ENCODE measurements at places on chromosomes 5 and 9. TPM values are rescaled to one million over a fixed set of nuclear protein-coding genes. Genes with fewer than 3 reads are reported as not detected.

NR2F1-AS1 gene
- 17.5 TPM for total RNA-seq

DNA sequence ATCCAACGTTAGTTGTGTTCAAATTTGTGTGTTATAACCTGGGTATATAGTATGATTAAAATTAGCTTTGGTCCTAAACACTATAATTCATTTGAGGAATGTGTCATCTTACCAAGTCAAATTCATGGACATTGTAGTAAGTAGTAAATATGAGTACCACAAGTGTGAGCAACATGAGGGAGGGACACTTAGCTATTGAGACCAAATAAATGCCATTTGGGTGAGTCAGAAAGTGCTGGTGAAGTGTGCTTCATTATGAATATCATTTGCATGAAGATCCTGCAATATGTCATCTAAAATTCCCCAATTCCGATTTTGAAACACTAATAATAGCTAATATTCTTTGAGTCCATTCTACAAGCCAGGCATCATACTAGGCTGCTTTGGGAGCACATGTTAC, 336.7 kb upstream of the KIF2A start:
- DNase-seq, result no peak

- no peak for DNase-seq
Observed at GRCh38 chr9:105855987-105856386, 161.6 kb downstream of the TMEM38B start.

DNA sequence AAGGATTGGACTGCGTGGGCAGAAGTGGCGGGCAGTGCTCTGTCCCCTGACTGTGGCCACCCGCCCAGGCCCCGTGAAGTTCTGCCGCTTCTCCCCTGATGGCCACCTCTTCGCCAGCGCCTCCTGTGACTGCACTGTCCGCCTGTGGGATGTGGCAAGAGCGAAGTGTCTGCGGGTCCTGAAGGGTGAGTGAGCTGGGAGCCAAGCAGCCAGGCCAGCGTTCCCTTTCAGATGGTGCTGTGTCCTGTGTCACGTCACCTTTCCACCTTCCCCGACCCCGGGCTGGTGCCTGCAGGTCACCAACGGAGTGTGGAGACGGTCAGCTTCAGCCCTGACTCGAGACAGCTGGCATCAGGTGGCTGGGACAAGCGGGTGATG, 2.3 kb downstream of the WDR38 start:
- no peak for DNase-seq

HTR4 gene
- total RNA-seq, result not detected

SMIM33 gene
- total RNA-seq, result under 0.01 TPM

IL5 gene
- not detected for total RNA-seq

DNA sequence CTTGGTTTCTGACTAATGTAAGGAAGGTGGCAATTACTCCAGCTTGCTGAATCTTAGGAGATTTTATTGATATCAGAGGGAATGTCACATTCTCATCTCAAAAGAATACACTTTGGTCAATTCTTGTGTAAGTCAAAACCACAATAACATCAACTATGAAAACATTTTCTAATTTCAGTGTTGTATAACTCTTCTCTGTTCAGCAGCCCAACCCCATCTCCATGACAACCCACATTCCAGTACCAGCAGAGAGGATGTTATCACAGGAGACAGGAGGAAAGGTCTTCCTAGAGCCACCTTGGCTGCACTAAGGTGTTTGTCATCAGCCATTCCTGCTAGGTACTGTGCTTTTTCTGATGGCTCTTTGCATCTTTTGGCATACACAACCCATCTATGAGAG, 529.1 kb upstream of the BRINP1 start:
- DNase-seq, result no peak

GRCh38 chr9:116795821-116796220, 108.7 kb downstream of the TRIM32 start:
- DNase-seq, result no peak

DNA sequence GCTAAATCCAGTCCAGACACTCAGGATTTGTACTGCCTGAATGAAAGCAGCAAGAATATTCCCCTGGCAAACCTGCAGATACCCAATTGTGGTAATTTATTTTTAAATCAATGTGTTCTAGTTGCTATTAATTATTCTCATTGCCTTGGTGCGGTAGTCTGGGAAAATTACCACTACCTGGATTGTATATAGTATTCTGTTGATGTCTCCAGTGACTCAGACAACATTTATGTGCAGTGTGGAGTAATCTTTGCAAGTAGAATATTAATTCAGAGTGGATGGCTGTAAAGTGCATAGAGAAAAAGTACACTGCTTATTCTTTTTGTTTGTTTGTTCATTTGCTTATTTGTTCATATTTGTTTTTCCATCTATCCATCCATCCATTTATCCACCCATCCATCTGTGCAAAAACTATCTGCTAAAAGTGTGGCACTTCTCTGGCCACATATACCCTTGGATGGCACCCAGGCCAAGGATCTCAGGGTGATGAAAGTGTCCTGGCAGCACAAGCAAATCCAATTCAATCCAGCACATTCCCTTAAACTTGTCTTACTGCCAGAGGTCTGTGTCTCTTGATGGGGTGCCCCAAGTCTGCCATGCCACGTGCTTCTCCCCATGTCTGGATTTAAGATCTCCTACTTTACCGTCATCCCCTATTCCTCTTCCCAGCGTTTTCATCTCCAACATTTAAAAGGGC, 41.3 kb downstream of the NTRK2 start:
- DNase-seq, result no peak

GRCh38 chr5:39801306-39801705, 376.5 kb upstream of the DAB2 start:
- no peak for DNase-seq

DNA sequence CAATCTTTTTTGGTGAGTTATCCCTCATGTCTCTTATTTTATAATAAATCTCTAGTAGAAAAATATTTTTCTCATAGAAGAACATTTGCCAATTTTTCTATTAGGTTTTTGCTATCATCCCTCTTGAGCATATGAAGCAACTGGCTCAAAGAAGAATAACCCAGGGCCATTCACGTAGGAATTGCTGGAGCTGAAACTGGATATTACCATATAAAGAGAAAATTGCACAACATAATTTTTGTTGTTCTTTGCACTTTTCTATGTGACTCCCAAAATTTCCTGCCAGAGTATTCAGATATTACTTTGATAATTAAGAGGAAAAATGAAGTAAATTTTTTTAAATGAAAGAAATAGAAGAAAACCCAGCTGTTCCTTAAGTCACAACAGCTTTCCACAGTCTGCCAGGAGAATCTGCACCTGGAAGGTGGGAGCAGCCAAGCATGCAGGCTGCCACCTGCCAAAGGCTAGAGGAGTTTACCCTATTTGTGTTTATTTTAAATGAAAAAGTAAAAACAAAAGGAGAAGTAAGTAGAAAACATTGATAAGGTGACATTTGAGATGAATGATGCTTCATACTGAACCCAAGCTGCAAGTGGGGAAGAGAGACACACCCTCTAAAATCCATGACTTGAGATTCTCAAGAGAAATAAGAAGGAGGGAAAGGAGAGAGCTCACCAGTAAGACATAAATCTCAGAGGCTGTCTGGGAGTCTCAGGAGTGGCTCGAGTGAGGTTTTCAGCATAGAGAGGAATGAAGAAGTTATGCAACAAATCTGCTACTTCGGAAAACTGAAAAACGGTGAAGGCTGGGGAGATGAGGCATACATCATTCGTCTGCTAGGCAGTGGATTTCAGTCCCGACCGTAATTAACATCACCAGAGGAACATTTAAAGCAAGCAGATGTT, 31.5 kb upstream of the FREM1 start:
- DNase-seq, result no peak

ADAMTSL1 gene
- total RNA-seq, result 4.7 TPM

GRCh38 chr9:99130069-99130468, 25.2 kb downstream of the TGFBR1 start:
- DNase-seq, result no peak

LRRC26 gene
- not detected for total RNA-seq

ANKRD18B gene
- 0.13 TPM for total RNA-seq

DNA sequence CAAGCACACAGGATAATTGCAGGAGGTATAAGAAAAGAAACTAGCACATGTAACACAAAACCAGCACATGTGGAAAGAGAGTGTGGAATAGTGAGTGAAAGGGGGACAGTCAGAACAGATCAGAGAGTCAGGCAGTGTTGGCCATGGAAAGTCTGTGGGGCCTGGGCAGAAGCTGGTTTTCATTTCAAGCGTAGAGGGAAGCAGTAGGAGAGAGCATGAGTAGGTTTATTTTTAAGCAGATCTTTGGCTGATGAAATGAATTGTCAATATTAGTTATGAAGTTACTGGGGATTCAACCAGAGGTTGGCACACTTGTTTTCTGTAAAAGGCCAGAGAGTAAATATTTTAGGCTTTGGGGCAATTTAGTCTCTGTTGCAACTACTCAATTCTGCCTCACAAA, 283.1 kb downstream of the SMARCA2 start:
- DNase-seq, result no peak

DNA sequence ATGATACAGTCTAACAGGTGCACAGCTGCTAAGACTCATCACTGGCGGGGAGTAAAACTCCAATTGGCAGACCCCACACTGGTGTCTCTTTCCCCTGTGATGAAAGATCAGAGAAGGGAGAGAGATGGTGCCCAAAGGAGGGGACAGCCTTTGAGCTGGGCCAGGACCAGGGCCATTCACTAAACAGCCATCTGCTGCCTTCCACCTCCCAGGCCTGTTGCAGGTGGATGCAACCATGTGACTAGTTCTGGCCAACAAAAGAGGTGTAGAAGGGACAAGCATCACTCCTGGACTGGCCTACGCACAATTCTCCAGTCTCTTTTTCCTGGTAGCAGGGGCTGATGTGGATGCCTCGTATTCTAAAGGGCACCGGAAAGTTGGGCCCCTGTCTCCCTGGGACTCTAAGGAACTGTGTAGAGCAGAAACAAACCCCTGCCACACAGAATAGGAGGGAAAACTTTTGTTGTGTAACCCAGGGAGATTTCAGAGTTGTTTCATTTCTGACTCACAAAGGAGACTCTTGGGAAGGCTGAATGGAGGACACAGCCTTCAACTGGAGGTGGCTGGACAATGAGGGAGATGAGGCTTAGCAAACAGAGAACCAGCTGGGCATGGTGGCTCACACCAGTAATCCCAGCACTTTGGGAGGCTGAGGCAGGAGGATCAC, 26.9 kb downstream of the TNIP1 start:
- DNase-seq, result no peak

GRCh38 chr5:2140501-2141175, 257.9 kb upstream of the IRX4 start:
- DNase-seq, result no peak

POLR3G gene
- total RNA-seq, result 5.9 TPM

LRRC70 gene
- 43.4 TPM for total RNA-seq

CATSPER3 gene
- total RNA-seq, result 0.13 TPM

GRCh38 chr9:117043159-117043558, 356.1 kb downstream of the TRIM32 start:
- no peak for DNase-seq

DNA sequence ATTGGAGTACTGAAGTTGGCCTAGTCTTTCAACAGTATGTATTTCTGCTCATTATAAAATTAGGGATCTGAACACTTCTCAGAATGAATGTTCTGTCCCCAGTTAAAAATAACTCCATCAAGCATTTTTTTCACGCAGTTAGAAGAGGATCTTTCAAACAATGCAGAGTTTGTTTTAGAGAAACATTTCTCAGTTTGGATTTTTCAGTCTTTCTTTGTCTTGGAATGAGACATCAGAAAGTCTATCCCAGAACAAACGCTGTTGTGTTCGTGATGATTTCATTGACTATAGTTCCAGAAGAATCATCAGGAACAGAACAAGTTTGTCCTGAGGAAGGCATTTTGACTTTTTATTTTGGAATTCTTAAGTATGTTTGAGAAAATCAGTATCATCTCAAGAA, 218.7 kb downstream of the ARRDC3 start:
- DNase-seq, result no peak

- DNase-seq, result no peak
Observed at GRCh38 chr9:19473605-19474004, 64.8 kb downstream of the ACER2 start.

DNA sequence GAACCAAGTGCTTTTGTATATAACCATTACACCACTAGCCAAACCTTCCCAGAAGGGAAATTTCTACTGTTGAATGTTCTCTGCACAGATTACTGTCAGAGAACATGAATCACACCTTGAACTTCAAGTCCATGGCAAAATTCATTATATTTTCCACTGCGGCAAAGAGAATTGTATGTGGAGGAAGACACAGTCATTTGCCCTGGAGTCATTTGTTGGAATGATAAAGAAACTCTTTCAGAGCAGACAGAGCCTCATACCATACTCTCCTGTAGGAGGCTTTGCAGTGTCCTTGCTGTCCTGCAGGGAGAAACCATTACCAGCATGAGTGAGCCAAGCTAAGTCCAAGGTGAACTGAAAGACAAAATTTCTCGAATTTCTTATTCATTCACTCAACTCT, 369.0 kb downstream of the ARHGEF28 start:
- no peak for DNase-seq

Measured in dermis microvascular lymphatic vessel endothelial cell (primary cell).